ENCODE measurements at places on chromosomes 4 and X.

DNA sequence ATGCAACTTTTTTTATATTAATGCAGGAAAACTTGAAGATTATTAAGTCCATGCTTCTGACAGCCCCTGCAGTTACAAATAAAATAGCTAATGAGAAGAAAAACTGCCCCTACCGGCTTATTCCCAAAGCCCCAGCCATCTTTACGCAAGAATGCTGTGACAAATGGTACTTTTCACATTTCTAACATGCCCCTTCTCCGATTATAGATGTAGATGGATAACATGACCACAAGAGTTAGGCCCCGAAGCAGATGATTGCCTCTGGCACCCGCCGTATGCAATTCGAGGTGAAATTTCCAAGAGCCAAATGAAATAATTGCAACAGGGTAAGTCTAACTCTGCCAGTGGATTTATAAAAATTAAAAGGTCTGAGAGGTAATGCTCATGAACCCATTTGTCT, 319.4 kb upstream of the TAPT1 start:
- no peak for DNase-seq

- DNase-seq, result no peak
Observed at GRCh38 chr4:74516303-74516702, 71.4 kb downstream of the AREG start.

GRCh38 chr4:182513587-182514291, 270.5 kb downstream of the TENM3 start:
- no peak for DNase-seq

- no peak for DNase-seq
Observed at GRCh38 chr4:185020863-185021761, 2.8 kb downstream of the HELT start.

DNA sequence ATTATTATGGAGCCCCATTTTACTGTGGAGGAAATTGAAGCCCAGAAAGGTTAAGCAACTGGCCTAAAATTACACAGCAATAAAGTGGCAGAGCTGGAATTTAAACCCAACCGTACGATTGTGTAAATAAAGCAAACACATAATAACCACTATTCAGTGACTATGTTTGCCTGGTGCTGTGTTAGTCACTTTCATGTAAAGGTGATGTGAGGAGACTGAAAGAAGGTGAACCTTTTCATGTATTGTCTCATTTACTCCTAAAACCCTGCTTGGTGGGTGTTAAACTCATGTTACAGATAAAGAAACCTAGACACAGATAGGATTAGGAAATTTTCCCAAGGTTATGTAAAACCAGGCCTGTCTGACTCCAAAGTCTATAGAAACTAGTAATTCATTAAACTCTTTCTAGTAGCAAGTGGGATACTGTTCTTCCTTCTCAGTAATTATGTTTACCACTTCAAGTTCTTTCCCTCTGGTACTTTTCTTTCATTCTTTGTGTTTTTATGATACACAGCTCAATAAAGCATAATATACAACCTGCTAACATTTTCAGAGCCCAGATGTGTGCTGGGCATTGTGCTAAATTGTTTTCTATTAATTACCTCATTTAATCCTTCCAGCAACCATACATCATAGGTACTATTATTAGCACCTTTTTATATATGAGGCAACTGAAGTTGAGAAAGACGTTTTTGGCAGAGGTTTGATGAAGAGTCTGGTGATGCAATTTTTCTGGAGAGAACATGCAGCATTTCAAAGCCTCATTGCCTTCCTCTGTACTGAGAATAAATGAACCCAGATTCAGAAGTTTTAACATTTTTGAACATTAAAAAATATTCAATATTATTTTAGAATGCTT, 202.7 kb downstream of the SPRY1 start:
- no peak for DNase-seq

- DNase-seq, result peak; percentile 62
Observed at GRCh38 chr4:53653484-53654053, 62.3 kb upstream of the LNX1 start.

- no peak for DNase-seq
Observed at GRCh38 chr4:56460085-56460484, 7.3 kb upstream of the SRP72 start.

DNA sequence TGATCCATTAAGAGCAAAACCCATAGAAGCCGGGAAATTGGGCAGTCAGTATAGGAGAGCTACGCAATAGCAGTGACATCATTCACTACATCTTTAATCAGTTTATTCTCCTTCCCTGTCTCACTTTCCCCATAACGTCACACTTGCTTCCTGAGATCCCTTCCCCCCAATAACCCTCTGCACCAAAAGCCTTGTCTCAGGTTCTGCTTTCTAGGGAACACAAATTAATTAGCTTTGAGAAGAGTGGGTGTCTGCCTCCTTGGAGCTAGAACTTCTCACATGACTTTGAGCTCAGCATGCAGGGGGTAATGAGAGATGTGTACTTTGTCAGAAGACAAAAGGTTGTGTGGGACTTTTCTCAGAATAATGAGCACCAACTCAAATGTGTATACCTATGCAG, 128.3 kb upstream of the MAOA start:
- no peak for DNase-seq

DNA sequence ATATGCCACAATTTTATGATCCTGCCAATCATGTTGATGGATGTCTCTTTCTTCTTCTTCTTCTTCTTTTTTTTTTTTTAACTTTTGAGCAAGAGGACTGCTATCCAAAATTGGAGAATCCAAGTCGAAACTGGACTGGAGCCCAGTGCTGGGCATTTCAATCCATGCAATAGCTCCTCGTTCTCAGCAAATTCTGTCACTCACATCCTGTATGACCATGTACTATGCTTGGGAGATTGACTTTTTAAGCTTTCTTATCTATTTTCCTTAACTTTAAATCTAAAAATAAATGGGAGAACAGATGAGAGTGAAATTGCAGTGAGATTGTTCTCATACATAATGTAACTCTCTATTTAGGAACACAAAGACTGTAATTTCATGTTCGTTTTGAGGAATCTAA, 123.0 kb upstream of the PUDP start:
- no peak for DNase-seq

DNA sequence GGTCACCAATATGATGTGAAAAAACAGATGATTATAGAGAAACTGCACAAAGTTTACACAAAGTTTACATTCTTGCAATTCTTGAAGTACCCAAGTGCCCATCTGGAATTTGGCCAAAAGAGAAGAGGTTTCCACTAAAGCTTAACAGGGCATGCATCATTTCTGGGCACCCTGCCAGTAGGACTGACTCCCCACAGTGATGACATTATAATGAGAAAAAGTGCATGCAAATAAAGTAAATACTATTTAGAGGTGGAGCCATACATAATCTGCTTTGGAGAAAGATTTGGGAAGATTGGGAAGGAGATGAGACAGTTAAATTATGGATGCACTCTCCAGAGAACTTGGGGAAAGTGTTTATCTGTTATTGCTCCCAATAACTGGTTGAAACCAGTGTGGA, 93.7 kb upstream of the TRPC3 start:
- no peak for DNase-seq

GRCh38 chrX:150236327-150236726, 126.8 kb upstream of the MAMLD1 start:
- no peak for DNase-seq

DNA sequence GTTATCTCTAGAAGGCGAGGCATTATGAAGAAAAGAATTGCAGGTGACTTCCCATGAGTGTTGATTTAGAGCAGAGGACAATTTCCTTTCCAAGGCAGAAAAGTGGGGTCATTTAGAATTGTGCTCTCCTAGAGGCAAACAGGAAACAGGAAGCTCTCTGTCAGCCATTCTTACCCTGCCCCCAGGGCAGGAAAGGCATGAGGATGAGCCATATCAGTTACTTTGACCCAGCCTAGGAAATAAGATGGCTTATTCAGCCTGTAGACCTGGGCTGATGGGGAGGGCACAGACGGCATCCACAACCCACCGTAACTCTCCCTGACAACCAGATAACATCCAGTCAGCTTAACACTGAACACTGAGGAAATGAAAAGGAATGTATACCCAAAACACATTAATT, 88.8 kb upstream of the KDR start:
- DNase-seq, result no peak

DNA sequence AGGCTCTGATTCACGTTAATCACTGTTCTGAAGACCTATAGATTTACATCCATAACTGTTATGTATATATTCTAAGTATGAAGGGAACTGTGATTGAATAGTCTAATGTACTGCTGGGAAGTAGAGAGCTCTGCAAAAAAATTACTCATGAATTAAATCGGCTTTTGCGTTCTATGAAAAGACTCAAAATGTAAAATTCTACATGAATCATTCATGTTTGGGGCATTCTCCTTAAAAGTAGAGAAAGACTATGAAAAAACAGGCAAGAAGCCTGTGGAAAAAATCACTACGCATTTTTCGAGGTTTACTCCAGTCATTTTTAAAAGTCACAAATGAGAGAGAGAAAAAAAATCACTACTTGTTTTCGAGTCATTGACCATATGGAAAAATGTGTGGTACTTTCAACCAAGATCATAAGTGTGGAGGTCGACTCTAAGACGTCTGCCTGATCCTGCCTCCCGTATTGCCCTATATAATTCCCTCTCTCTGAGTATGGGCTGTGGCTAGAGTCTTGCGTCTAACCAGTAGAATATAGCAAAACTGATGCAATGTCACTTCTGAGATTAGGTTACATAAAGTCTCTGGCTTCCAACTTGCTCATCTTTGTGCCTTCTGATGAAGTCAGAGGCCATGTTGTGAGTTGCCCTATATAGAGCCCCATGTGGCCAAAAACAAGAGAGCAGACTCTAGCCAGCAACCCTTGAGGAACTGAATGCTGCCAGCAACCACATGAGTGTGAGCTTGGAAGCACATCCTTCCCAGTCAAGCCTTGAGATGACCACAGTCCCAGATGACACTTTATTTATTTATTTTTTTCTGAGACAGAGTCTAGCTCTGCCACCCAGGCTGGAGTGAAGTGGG, 32.1 kb upstream of the VEGFD start:
- peak; percentile 15 for DNase-seq

DNA sequence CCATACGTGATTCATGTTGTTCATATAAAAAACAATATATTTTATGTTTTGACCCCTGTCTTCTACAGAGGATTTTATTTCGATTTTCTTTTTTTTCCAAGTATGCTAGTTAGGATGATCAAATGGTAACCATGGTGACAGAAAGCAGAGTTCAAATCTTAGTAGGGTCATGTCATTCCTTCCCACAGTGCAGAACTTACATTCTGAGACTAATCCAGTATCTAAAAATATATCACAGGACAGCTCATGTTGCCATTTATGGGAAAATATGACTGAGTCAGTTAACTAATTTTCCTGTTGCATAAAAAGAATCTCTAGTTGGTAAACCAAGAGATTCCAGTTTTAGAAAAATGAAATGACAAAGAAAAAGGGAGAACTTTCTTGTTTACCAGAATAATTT, 209.5 kb downstream of the PARM1 start:
- no peak for DNase-seq

- DNase-seq, result peak; percentile 27
Observed at GRCh38 chrX:39613482-39613995, 484.2 kb downstream of the BCOR start.

DNA sequence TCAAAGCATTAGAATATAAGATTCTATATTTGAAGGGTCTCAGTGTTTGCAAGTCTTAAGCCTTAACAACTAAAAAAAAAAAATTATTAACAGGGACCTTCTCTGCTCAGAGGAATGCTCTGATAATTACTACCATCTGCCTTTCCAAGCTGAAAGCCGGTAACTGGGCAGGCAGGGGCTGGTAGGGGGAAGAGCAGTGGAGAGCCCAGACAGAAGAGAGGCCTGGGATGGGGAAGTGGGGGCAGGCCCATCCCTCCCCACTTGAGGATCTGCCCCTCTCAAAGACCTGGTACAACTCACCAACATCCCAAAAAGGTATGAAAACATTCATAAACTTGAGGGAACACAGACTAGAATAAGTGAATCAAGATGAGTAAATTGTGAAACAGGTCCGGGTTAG, 113.9 kb downstream of the QDPR start:
- no peak for DNase-seq

GRCh38 chrX:49155243-49155899, 7.2 kb upstream of the MAGIX start:
- DNase-seq, result peak; percentile 54

GRCh38 chr4:54032558-54033135, 31.8 kb downstream of the CHIC2 start:
- no peak for DNase-seq

GRCh38 chrX:71053217-71053621, 14.9 kb downstream of the SNX12 start:
- DNase-seq, result peak; percentile 90

DNA sequence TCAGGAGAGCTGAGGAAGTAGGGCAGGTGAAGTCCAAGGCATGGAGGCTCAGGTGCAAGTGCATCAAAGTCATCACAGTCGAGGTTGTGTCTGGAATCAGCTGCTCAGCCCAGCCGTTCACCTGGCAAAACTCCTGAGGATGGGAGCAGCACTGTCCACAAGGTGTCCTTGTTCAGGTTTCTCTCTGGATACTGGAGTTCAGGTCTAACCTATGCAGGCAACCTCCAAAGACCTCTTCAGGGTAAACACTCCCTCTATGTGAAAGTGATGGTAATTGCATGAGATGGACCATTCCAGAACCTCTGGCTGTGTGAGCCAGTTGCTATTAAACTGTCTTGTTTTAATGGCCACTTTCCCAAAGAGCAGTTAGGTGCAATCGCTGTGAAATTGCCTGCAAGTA, 120.2 kb upstream of the PSAPL1 start:
- DNase-seq, result no peak

DNA sequence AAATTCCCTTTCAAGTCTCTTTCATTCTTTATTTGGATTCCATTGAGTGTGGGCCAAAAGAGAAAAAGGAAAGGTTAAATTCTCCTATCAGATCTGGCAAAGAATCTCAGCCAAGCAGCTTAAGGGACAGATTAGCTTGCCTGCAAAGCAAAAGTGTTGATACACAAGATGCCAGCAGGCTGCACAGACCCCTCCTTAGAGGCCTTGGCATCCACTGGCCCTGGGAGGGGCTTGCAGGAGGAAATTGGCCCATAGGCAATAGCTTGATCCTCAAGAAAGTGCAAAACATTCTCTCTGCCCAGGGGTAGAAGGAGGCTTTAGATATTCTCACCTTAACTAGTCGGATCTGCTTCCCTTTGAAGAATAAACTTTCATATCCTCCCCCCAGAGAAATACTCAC, 300.4 kb upstream of the CPEB2 start:
- no peak for DNase-seq

DNA sequence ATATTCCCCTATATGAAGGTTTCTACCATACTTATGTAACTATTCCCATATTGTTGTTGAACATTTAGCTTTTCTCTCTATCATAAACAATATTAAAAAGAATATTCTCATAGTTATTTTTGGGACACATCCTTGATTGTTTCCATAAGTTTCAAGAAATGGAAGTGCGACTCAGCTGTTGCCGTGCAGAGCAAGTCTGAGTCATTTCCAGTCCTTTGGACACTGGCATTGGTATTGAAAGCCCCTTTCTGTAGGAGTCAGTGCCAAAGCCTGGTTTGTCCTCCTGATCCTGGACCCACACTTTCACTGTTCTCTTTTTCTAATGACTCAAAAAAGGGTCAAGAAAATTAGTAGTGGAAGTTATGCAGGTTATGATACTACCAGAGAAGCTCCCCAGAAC, 108.3 kb upstream of the DIAPH2 start:
- no peak for DNase-seq

Measured in GM12865 (cell line).